ENCODE measurements at places on chromosomes 7 and 10.

DNA sequence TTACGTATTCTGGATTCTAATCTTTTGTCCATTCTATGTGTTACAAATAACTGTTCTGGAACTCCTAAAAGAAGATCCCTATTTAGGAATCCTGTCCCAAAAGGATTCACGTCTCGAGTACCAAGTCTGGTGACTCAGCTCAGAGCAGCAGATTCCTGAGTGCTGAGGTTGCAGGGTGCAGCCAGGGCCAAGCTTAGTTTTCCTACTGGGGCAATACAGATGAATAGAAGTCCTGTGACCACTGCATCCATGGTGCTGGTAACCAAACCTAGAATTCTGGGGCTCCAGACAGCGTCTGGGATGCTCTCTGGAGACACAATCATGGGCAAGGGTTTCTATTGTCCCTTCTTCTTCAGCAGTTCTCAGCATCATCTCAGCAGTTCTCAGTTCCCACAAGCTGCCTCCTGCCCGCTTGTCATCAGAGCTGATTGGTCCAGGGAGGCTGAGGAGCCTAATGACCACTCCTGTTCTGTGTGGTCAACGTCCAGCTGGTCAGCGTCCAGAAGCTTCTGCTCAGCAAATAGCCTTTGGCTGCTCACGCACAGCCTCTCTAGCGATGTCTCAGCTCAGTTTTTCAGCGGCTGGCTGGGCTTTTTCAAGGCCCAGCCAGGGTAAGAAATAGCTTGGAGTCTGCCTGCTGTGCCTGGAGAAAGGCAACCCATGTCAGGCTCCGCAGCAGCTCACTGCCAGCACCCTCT is 50.4 kb upstream of the C7orf33 start:
- DNase-seq = no peak

DNA sequence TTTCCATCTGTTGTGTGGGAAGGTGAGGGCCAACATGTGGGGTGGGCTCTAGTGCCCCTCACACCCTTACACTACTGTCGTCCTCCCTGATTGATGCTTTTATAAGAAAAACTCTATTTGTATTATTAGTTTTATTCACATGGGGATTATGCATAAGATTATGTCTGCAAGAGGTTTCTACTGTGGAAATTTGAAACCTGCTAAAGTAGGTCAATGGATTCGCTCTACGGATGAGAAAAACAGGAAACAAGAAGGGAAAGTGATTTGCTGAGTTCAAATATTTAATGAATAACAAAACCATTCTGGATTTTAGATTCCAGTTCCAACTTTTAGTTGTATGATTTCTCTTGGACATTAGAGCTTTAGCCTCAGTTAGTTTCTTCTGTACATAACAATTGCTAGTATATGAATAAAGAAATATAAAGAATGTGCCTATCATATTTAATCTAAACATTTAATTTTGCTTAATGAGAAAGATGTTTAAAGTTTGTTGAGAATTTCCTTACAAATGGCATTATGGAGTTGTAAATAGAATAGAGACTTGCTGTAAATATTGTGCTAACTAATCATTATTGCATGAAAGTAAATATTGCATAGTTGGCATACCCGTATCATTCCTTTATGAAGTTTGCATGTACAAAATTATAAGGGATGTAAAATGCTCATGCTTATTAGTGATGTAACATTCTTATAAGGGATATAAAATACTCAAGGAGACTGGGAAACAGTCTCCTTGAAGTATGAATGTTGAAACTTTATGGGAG is 193.8 kb downstream of the THSD7A start:
- DNase-seq = no peak

DNA sequence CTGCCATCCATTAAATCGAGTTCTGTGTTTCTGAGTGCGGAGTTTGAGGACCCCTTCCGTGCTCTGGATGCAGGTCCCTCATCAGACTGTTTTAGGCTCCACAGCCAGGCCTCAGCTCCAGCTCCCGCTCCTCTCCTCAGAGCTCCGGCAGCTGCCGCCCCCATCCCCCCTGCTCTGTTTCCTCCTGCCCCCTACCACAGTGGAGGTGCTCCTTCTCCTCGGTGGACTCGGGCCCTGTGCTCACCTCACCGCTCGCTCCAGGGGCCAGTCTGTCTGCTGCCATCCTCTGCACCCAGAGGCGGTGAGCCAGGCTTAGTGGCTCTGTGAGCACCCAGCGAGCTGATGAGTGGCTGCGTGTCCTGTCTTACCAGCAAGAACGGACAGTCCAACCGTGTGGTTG is 21.4 kb upstream of the PRKAR1B start:
- DNase-seq = no peak

DNA sequence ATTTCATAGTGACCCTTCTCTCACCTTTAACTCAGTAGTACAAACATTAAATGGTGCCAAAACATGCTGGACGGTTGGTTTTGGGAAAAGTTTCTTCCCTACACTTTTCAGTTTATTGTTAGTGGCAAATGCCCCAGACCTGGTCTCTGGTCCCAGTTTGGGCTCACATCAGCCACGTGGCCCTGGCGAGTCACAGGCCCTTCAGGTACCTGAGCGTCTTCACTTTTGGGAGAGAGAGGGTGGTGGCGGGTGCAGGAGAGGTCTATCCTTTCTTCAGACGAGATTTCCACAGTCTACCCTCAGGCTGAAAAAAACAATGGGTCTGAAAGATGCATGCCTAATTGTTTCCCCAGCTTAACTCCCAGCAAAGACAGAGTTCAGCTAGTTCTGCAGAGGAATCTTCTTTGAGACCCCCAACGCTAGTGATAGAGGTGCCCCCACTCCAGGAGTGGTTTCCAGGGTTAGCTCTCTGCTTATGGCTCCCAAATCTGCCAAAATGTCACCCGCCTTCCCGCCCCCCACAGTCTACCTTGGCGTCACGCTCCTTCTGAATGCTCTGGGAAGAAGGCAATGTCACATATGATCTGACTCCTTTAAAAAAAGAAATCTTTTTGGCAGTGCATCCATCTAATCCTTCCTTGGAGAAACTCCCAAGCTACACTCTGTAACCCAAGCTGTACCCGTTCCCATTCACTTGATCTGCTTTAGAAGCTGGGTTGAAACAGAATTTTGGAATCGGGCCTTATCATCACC is 384.8 kb upstream of the FOXK1 start:
- no peak for DNase-seq

GRCh38 chr10:84353052-84353803 is 24.8 kb downstream of the CCSER2 start:
- no peak for DNase-seq

DNA sequence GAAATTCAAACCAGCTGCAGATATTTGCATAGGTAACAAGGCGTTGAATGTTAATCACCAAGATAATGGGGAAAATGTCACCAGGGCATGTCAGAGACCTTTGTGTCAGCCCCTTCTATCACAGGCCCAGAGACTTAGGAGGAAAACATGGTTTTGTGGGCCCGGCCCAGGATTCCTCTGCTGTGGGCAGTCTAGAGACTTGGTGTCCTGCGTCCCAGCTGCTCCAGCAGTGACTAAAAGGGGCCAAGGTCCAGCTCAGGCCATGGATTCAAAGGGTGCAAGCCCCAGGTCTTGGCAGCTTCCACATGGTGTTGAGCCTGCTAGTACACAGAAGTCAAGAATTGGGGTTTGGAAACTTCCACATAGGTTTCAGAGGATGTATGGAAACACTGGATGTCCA is 147.5 kb upstream of the ZWINT start:
- no peak for DNase-seq

GRCh38 chr7:43248961-43249822 is 136.7 kb downstream of the HECW1 start:
- no peak for DNase-seq

DNA sequence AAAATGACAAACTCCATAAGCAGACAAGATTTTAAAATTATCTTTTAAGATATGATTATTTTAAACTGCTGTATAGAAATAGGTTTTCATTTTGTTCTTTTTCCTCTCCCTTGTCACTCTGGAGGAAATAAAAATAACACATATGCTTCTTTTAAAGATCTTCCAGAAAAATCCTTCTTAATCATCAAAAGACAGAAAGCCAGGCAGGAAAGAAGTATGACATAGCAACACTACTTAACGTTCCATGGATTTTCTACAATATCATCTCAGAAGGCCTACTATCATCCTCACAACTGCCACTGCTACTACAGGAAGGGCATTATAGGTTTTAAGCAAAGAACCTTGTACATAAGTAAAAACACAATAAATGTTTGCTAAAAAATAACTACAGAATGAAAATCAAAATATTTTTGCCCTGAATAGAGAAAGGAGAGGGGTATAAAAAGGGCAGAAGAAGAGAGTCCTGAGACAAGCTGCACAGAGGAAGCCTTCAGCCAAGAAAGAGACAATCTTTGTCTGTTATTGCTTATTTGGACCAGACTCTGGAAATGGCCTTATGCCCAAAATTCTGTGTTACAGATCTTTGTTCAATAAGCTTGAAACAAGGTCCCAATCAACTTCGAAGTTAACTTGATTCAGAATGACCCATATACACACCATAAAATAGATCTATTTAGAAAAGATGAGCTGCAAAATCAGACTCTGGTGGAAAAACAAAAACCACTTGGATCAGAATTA is 67.8 kb downstream of the ABI1 start:
- no peak for DNase-seq

DNA sequence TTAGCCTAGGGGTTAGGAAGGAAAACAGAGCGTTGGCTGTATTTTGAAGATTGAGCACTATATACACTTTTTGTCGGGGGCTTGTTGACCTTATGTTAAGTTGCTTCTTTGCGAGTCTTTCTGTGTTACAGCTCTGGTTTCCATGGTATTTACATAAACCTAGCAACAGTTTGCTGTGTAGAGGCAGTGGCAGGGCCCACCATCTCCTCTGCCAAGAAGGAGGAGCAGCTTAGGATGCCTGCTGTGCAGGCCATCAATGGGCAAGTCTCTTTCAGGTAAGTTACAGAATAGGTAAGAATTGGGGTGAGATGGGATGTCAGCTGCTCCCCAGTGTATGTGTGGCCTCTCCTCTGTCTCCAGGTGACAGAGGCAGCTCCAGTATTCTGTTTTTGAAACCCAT is 485.5 kb downstream of the LRMDA start:
- DNase-seq = no peak

DNA sequence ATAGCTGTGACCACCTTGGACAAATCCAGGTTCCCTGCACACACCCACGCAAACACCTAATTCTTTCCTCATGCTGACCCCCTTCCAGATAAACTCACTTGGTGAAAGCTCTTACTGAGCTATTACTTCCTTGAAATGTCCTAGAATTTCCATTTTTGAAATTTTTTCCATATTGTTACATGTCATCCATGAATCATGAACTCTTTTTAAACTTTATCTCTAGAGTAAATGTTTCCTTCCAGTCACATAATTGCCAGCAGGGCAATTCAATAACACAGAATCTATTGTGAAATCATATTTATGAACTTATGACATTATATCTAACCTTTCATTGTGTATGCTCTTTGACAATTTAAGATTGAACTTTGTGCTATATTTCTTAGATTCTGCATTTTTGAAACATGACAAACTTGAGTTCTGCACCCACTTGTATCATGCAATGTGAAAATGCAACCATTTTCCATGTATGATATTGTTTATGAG is 26.8 kb upstream of the FGL2 start:
- DNase-seq = no peak

- DNase-seq = no peak
Measured at GRCh38 chr7:124155432-124156022, 122.7 kb upstream of the TMEM229A start.

GRCh38 chr7:51430480-51431086 is 114.0 kb upstream of the COBL start:
- peak; percentile 14 for DNase-seq

GRCh38 chr7:85102813-85103350 is 84.0 kb downstream of the SEMA3D start:
- DNase-seq = no peak

- DNase-seq = no peak
Measured at GRCh38 chr7:94352887-94353286, 41.8 kb upstream of the COL1A2 start.

GRCh38 chr7:7908622-7909145 is 59.9 kb upstream of the GLCCI1 start:
- no peak for DNase-seq

GRCh38 chr10:97060441-97061084 is 125.2 kb downstream of the SLIT1 start:
- no peak for DNase-seq

DNA sequence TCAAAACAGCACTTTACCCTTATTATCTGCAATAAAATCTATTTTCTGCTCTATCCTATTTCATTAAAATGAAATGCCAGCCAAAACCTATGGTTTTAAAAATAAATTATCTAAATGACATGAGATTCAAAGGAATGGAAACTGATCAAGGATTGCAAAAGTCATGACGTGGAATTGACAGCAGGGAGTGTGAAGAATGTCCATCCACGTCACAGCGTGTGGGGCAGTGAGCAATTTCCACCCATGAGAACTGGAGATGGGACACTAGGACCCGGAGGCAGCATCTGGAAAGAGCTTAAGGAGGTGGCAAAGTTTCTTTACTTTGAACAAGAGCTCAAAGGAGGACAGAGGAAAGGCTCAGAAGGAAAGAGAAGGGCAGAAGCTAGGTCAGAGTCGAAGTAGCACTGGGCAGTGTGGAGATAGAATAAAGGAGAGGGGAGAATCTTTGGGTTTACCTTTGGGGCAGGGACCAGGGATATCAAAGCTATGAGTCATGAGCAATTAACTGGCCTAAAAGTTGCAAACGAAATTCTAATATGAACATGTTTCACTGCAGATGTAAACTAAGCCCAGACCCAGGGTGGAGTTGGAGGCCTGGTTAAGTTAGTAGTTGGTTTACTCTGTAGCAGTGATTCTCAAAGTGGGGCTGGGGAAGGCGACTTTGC is 24.9 kb upstream of the STK17A start:
- DNase-seq = no peak

GRCh38 chr7:50184271-50184990 is 91.4 kb upstream of the ZPBP start:
- DNase-seq = no peak

DNA sequence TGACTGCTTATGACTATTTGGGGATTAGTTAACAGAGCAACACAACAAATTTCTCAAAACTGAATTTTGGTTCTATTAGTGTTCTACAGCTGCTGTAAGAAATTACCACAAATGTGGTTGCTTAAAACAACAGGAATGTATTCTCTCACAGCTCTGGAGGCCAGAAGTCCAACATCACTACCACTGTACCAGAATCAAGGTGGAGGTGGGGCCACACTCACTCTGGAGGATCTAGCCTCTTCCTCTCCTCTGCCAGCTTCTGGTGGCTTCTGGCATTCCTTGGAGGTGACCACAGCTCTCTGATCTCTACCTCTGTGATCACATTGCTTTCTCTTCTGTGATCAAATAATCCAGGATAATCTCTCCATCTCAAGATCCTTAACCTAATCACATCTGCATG is 194.7 kb upstream of the BMPER start:
- no peak for DNase-seq

- DNase-seq = no peak
Measured at GRCh38 chr7:41507686-41508268, 195.1 kb downstream of the INHBA start.

DNA sequence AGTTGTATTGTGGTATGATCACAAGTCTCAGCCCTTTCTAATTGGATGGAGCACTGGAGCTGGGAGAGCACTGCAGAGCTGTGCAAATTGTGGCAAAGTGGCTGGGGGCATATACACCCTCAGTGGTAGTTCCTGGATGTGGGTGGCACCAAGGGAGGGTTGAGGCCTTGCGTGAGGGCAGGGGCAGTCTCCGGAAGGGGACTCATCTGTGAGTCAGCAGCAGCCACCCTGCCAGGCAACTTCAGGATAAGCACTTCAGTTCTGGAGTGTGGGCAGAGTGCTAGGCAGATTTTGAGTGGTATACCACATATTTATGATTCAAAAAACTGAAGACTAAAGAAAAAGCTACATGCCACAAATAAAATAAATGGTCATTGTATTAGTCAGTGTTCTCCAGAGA is 210.5 kb downstream of the ETV1 start:
- no peak for DNase-seq

- no peak for DNase-seq
Measured at GRCh38 chr10:78524941-78525340, 491.3 kb downstream of the RPS24 start.

GRCh38 chr7:108263425-108263824 is 133.3 kb upstream of the LAMB4 start:
- no peak for DNase-seq

All from anterior cingulate cortex (tissue), 58 donors.